H54 (cell line): ENCODE measurements at places on chromosomes 16 and 17.
A peak's percentile ranks its signal among the peaks of the same experiment; 100 is the strongest.

GRCh38 chr17:42405963-42406495, 17.0 kb downstream of the CAVIN1 start:
- no peak for DNase-seq

GRCh38 chr17:2453866-2454265, 53.0 kb upstream of the MNT start:
- no peak for DNase-seq

GRCh38 chr17:40600486-40601046, 35.3 kb upstream of the CCR7 start:
- DNase-seq, result no peak

DNA sequence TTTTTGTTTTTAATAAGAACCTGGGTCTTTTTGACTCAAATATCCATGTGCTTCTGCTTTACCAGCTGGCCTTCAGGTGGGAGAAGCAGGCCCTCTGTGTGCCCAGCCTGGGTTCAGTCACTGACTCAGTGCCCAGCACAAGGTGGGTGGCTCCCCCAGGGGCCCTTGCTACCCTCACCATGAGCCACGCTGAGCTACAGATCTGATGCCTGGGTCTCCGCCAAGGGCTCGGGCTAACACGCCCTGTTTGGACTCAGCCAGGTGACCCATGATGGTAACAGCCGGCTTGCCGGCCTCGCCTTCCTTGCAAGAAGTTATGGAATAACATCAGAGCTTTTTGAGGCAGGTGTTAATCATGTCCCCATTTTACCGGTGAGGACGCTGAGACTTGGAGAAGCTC, 109.5 kb upstream of the NLRP1 start:
- no peak for DNase-seq

- no peak for DNase-seq
Measured at GRCh38 chr16:75392906-75393305, 40.4 kb downstream of the CFDP1 start.

GRCh38 chr16:27334838-27335237, 21.1 kb downstream of the IL4R start:
- no peak for DNase-seq

GRCh38 chr16:86016201-86016965, 117.4 kb downstream of the IRF8 start:
- peak; percentile 75 for DNase-seq

- DNase-seq, result no peak
Measured at GRCh38 chr17:54353789-54354525, 531.2 kb downstream of the KIF2B start.

GRCh38 chr16:72689851-72690250, 358.1 kb downstream of the ZFHX3 start:
- no peak for DNase-seq

DNA sequence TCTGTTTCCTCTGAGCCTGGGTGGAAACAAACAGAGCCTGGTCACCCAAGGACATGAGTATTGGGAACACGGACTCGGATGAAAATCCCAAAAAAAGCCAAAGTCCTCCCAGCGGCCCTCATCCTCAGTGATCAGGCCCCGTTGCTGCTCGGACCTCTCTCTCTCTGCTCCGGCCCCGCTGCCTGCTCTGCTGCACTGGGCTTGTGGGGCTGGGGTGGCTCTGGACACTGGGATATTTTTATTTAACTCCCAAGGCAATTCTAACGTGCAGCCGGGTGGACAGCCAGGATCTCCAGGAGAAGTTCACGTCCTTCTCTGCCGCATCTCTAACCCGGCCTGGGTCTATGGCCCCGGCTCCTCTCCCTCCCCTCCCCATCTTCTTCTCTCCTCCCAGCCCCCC, 280.9 kb upstream of the TNRC6C start:
- DNase-seq, result no peak

GRCh38 chr17:2250140-2251095, 53.2 kb downstream of the SMG6 start:
- DNase-seq, result no peak

- no peak for DNase-seq
Measured at GRCh38 chr16:89347807-89348206, 130.3 kb downstream of the ZNF778 start.

DNA sequence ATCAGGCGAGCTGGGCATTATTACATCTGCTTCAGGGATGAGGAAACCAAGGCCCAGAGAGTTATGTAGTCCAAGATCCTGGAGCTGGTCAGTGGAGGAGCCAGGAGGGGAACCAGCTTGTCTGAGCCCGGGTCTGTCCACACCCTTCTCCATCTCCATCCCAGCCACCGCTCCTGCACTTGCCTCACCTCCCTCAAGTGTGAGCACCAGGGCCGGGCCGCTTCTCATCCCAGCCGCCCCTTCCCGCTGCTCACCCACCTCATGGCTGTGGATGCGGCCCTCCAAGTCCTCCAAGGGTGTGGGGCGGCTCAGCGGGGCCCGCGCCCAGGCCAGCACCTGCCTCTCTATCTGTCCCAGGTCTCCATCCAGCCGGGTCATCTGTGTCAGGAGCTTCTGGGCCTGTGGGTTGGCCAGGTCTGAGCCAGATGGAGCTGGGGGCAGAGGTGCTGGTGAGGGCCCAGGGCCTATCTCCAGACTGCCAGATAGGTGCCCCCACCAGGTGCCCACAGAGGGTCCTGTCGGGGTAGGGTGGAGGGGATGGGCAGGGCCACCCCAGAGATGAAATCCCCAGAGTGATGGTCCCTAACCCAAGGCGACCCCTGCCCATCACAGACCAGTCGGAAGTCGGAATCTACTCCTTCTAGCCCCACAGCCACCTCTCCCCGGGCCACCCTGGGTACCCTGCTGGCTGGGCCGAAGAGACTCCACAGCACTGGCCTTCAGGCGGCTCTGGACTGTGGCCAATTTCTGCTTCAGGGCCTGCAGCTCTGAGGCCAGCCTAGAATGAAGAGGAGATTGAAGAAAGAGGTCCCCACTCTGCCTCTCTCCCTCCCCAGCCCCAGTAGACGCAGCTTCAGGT, 9.4 kb downstream of the EVPL start:
- DNase-seq, result no peak

GRCh38 chr16:16021988-16022682, 72.7 kb downstream of the ABCC1 start:
- peak; percentile 89 for DNase-seq

DNA sequence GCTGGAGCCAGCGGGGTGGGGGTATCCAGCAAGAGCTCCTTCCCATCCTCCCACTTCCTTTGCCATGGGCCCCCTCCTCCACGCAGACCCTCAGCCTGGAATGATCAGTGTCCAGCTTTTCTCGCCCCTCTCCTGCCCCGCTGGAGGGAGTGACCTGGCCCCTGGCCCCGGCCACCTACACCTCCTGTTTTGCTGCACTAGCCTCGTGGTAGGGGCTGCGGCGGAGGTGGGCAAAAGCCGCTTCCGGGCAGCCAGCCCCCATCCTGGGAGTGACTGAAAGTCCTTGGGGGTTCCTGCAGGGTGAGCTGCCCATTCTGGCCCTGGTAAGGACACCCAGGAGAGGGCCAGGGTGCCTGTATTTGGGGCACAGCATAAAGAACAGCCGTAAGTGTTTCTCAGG, 295.7 kb downstream of the SEC14L1 start:
- no peak for DNase-seq

GRCh38 chr16:84143784-84144199, 1.2 kb downstream of the HSDL1 start:
- DNase-seq, result no peak

GRCh38 chr17:7862692-7863437, 5.1 kb downstream of the CYB5D1 start:
- peak; percentile 47 for DNase-seq

GRCh38 chr16:53789137-53789536, 85.2 kb downstream of the FTO start:
- no peak for DNase-seq

DNA sequence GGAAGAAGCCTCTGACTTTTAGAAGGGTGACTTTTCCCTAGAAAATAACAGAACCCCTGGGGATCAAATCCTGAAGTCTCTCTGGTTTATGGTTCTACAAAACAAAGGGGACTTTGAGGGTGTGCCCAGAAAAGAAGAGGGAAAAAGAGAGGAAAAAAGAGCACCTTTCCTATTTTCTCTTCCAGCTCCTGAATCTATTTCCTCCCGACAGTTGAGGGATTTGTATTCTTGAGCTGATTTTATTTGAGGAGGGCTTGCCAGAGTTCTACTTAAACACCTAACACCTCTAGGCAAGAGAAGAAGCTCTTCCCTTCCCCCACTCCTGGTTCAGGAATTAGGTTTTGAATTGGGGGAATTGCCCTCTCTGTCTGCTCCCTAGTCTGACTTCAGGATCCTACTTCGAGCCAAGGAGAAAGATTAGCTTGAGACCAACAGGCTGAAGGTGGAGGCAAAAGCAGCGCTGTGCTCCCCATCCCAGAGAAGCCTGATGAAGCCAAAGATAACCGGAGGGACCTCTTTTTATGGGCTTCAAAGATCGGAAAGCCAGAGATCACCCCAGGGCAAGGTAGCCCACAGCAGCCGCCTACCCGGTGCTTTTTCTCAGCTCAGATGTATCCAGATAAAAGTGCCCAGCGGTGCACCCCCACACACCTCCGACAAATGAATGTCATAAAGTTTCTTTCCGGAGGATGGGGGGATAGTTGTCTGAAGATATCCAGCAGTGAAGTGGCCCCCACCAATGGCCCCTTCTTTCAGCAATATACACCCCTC, 796 bp downstream of the HOXB3 start:
- no peak for DNase-seq

DNA sequence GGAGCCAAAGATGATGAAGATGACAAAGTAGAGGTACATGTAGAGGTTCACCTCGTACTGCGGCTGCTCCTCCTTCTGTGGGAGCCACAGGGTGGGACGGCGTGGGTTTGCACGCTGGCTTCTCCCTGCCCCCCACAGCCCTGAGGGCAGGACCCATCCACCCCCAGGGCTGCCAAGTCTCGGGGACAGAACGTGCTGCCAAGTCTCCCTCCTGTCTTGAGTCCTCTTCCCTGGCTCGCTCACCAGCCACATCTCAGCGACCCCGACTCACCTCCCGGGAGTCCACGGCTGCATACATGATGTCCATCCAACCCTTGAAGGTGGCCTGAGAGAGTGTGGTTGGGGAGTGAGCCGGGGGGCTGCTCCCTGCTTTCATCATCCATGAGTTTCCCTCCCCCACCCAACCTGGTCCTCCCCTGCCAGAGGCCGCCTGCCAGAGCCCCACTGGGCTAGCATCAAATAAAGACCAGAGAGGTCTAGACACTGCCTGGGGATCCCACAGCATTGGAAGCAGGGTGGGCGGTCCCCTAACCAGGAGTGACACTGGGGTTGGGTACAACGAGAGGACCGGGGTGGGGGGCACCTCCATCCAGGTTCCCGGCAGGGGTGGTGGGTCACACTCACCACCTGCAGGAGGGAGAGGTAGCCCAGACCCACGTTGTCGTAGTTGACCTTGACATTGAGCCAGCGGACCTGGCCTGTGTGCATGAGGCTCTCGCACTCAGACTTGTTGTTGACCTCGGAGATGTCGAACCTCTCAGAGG, 12.8 kb upstream of the CD79B start:
- DNase-seq, result no peak

DNA sequence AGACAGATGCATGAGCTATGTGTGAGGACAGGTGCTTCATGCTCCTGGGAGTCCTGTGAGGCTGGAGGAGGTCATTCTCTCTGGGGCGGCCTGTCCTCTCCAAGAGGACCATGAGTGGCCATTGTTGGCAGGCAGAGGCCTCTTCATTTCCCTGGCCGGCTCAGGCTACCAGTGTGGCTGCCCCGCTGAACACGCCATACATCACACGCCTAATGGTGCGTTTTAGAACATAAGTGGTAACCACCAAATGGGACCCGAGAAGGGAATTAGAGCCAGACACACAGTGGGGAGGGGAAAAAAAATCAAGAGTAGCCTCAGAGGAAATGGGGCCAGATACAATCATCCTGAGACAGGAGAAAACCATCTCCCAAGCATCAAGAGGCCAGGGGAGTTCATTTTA, 140.0 kb downstream of the SPACA3 start:
- no peak for DNase-seq

DNA sequence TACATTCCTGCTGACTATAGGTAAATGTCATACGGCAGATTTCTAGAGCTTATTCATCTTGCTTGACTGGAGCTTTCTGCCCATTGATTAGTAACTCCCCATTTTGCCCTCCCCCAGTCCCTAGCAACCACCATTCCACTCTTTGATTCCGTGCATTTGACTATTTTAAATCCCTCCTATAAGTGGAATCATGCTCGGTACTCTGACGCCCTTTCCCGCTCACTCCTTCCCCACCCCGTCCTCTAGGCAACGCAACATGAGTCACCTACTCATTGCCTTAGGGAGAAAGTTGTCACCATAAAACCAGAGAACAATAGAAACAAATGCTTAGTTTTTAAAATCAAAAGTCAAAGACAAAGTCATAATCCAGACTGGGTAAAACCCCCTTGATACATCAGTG, 45.5 kb upstream of the RBBP6 start:
- DNase-seq, result peak; percentile 24

DNA sequence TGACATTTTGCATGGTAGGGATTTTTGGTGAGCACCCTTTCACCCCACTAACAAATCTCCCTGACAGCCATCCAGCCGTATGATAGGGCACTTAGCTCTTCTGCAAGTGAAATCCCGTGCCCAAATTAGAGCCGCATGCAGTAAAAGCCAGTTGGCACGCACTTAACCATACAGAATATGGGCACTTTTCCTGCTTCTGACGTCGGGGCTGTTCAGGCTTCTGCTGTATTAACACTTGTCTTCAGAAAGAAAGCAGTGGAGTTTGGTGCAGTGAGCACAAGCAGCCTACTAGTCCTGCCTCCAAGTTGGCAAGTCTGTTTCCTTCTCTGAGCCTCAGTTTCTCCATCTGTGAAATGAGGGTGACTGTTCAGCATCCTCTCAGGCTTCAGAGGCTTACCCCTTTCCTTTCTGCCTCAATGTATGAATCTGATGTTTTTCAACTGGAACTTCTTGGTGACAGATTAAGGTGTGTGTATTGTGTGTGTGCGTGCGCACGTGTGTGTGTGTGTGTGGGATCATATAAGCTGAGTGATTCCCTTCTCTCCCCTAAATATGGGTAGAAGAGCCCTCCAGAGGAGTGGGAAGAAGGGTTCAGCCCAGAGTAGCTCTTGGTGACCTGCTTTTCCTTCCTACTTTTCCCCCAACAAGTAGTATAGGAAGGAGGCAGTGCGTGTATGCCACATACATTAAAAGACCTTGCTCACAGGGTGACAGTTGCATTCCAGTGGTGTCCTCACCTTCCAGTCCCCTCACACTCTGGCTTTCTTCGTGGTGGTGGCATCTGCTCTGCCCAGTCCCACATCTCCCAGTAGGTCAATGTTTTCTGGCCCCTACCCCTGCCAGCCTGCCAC, 19.0 kb downstream of the IGF2BP1 start:
- DNase-seq, result no peak

DNA sequence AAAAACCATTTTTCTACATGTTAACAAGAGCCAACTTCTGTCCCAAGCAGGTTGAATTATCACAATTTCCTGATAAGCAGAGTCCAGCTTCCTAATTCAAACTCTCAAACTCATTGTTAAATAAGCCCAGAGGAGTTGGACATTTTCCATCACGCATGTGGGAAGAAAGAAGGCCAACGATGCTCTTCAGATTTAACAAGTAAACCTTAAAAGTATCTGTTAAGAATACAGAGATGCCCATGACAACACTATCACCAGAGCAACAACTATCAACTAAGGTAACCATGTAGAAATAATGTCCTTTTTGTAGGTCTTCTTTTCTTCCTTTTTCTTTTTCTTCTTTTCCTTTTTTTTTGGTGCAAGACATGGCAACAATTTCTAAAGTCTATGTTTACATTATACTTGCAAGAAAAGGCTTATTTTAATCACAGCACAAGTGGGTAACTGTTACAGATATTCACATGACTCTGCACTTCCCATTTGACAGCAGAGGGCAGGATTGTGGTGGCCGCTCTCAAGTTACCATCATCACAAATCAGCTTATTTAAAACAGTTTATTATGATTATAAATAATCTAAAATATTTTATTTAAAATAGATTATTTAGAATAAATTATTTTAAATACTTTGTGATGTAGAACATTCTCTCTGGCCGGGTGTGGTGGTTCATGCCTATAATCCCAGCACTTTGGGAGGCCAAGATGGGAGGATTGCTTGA, 35.7 kb upstream of the DHRS7B start:
- DNase-seq, result no peak
